ENCODE measurements at places on chromosomes 11 and 22.

DNA sequence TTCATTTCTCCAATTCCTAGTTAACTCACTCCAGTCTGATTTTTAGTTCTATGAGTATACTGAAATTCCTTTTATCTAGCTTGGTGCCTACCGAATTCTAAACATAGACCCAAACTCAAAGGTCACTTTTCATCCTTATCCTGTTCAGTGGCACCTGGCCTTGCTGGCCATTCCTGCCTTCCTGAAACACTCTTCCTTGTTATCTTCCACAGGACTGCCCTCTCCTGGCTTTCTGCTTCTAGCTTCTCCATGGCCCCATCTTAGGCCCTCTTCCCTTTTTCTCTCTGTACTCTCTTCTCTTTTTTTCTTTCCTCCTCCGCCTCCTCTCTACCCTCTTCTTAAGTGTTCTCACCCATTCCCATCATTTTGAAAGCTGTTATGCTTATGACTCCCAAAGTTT lies 87.3 kb downstream of the WNT11 start:
- no peak for DNase-seq

DNA sequence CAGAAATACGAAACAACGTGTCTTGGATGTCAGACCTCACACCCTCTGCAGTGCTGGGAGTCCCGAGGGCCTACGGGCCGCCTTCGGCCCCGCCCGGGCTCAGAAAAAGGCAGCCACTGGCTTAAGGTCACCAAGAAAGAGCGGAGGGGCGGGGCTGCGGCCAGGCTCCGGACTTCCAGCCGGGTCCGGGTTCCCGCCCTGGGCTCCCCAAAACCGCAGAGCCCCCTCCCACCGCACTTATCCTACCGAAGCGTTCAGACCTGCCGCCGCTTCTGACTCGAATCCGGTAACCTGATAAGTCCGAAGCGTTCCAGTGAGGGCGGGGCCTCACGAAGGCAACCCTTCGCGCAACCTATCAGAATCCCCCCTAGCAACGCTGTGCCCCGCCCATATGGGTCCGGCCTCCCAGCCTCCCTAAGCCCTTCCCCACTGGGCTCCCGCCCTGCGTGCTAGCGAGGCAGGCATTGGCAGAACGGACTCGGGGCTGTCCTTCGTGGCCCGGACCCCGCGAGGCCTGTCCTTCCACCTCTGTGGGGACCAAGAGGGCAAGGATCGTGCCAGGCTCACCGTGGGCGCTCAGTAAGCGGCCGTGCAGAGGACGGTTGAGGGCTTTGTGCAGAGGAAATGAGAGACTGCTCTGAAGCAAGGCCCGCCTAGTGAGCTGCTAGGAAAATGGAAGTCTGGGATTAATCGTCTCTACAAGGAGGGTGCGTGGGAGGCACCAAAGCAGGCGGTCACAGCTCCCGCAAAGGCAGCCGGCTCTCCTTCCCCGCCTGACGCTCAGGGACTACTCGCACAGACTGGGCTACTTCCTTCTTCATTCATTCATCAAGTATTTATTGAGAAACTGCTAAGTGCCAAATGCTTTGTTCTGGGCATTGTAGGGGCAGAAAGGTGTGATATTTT lies at the start of gene NAGA:
Gene NAGA (minus strand): TSS at position 296 of the 906 bp plus-strand sequence. CDS start 515 bp downstream, outside the sequence.
- DNase-seq = peak; percentile 97

DNA sequence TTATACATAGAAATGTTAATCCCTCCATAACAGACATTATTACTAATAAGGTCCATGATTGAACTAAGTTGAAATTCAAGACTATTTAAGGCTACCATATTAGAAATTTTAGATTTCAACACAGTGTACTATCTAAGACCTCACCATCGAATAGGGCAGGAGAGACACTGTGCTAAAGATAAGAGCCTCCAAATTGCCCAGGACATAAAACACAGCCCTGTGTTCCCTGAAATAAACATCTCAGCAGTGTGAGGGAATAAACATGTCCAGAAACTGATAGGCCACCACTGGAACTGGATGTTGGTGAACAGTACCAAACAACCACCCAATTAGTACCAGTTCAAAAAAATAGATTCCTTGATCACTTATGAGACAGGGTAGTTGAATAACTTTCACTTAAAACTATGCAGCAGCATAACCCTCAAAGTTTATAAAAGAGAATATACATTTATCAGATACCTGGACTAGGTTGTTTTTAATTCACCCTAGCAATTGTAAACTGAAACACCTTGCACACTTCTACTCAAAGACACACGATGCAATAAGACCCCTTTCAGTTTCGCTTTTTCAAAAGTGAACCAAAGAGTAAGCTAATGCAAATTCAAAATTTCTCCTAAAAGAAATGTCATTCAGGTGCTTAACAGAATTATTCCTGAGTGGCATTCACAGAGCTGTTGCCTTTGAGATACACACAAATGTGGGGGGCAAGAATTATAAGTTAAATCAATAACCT lies 34.3 kb downstream of the USP28 start:
- DNase-seq = no peak

GRCh38 chr22:41248758-41249157 lies 8.0 kb upstream of the CHADL start:
- no peak for DNase-seq

- no peak for DNase-seq
These were observed 812.8 kb downstream of the TBC1D22A start for GRCh38 chr22:47575291-47575690.

DNA sequence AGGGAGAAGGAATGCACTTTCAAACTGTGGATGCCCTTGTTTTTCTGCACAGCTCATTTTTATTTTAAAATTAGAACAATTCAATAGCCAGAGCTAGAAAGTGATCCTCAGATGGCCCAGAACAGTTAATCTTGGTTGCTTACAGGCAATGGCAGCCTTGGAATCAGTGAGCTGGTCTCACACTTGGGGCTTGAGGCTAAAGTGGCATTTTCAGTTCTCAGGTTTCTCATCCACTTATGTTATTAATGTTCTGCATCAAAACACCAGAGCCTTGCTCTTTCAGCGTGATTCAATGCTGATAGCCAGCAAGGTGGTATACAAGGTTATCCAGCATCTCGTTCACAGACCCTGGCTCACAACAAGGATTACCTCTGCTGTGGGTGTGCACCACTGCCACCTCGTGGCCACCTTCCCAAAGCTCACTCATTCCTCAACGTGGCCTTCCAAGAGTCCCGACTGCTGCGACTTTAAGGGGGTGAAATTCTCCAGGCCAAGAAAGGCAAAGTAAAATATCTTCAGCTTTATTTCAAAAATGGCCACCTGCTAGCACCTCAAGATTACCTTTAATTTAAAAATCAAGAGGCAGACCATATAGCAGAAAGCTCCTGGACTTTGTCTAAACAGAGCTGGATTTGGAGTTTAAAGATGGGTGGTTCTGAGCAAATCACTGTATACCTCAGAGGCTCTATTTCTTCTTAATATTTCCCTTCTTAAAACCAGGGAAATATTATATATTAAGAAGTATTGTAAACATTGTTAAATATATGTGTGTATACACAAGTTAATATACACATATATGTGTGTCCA lies 34.2 kb upstream of the FSHB start:
- DNase-seq = peak; percentile 63

GRCh38 chr22:28111501-28112189 lies 192.6 kb upstream of the PITPNB start:
- DNase-seq = peak; percentile 67

DNA sequence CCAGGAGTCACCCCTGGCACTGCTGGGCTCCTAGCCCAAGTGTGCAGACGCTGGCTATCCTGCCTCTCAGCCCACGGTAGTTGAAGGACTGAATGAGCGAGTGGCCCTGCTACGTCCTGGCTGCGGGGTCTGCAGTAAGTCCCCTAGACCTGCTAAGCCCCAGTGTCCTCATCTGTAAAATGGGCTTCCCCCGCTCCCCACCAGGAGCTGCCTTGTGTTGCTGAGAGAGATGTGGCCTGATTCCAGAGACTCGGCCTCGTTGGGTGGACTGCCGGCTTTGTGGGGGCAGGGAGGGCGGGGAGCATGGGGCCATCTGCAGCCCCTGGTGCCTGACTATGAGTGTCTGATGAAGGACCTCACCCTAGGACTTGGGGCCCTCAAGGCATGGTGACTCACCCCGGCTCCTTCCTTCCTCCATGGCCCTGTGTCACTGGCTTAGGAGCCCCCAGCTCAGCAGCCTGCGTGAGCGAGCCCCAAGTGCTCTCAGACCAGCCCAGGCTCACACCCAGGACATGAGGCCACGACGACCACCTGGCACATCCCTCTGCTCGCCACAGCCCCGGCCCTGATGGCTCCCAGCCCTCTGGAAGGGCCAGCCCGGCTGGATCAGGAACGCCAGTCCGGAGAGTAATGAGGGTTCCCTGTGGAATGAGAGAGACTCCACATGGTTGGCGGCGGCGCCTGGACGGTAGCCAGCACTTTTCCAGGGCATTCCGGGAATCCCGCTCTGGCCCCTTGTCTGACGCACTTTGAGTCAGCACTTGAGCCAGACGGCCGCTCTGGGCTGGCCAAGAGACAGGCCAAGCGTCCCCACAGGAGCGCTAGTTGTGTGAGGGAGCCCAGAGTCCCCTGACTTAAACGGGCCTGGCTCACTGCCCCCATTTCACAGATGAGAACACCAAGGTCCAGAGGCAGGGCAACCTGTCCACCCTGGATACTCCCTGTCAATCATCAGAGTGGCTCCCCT lies 50.5 kb upstream of the SHISAL1 start:
- peak; percentile 94 for DNase-seq

- no peak for DNase-seq
These were observed 18.4 kb downstream of the KCNQ1 start for GRCh38 chr11:2462986-2463765.

GRCh38 chr11:130761560-130762220 lies 154.6 kb downstream of the SNX19 start:
- peak; percentile 19 for DNase-seq

GRCh38 chr11:101812546-101812945 lies 102.3 kb upstream of the CEP126 start:
- DNase-seq = no peak

DNA sequence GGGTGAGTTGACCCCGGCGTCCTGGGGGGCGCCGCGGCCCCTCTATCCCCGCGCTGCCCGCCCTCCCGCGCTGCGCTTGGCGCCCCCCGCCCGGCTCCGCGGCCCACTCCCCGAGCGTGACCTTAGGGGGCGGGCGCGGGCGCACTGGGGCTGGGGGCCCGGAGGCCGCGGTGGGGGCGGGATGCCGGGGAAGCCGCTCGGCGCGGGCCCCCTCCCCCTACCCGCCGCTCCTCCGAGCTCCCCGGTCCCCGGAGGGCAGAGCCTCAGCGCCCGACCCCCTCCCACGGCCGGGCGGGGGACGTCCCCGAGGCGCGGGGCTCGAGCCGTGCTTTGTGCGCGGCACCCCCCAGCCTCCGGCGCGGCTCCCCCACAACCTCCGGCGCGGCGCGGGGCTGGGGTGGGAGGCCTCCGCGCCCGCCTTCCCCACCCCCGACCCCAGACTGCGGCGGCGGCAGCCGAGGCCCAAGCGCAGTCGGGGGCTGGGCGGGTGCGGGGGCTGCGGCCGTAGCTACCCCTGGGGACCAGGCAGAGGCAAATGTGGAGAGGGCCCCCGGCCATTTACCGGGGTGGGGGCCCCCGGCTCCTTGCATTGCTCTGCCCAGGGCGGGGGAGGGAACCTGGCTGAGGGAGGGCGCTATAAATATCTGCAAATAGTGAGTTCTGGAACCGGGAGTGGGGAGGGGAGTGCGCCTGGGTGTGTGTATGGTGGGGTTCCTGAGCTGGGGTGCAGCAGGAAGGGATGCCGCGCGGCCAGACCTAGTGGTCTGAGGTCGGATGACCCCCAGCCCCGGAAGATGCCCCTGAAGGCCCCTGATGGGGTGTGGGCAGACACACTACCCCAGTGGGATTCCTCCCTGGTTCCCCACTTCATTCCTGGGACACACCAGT lies 988 bp downstream of the MGAT3 start:
- no peak for DNase-seq

- peak; percentile 33 for DNase-seq
These were observed 8.0 kb downstream of the MPEG1 start for GRCh38 chr11:59204746-59205145.

DNA sequence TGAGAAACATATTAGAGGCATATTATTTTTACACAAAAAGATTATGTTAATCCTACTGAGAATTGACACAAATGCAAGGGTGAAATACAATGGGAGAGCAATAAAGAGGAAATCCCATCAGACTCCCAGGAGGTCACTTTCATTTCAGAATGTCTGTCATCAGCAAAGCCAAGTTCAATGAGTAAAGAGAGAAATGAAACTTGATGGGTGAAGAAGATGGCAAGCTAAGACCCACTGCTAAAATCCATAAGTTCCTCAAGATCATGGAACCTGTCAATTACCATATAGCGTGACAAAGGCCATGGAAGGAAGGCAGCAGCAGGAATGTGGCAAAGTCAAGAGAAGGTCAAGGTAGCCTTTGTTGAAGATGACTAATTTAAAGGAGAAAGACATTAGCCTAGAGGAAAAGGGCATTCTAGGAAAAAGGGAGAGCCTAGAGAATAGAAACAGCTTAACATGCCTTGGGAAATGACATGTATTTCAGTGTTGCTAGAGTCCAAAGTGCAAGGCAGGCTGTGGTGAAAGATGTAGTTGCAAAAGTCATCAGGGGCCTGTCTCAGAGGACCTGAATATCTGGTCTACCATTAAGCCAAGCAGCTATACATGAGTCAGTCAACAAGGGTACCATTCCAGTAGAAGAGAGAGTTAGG lies 43.1 kb downstream of the FAM168A start:
- no peak for DNase-seq

- no peak for DNase-seq
These were observed 24.1 kb downstream of the MAML2 start for GRCh38 chr11:96318850-96319249.

GRCh38 chr11:94567181-94567670 lies at the start of gene PIWIL4:
Gene PIWIL4 (plus strand): TSS chr11:94567368. CDS start chr11:94567519, 151 bp downstream.
- no peak for DNase-seq

DNA sequence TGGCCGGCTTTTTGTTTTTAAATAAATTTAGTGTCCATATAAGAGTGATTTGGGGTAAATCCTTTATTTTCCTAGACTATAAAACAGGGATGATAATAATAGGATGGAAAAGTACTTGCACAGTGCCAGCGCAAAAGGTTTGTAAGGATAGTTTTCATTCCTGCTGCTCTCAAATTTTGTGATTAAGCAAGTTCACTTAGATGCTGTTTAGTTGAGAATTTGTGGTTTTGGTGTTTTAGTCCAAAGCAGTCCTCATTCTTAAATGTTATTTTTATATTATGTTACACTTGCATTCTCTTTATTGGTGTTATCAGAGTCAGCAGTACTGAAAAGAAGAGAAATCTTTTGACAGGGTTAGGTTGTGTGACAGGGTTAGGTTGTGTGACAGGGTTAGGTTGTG lies 47.9 kb downstream of the PPP6R3 start:
- no peak for DNase-seq

- DNase-seq = peak; percentile 57
These were observed 14.0 kb downstream of the CAPN5 start for GRCh38 chr11:77080643-77081210.

DNA sequence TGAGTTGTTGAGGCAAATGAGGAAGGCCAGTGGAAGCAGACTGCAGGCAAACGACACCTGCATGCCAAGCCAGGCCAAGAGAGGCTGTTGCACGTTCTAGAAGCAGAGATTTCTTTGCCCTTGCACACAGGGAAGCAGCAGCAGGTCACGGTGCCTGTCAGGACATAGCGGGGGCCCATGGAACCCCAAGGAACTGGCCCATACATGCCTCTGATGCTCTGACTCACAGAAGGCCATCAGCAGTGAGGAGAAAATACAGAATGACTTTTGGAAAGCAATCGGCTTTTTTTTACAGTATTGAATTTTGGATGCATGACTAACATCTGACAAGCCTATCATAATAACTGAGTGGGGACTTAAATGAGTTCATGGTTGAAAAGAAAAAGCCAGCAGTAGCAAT lies 123.9 kb downstream of the MPPED1 start:
- DNase-seq = no peak

- DNase-seq = no peak
These were observed 222.1 kb upstream of the CARD18 start for GRCh38 chr11:105361651-105362050.
